ENCODE measurements at places on chromosomes 11 and 22.
A peak's percentile ranks its signal among the peaks of the same experiment; 100 is the strongest.

DNA sequence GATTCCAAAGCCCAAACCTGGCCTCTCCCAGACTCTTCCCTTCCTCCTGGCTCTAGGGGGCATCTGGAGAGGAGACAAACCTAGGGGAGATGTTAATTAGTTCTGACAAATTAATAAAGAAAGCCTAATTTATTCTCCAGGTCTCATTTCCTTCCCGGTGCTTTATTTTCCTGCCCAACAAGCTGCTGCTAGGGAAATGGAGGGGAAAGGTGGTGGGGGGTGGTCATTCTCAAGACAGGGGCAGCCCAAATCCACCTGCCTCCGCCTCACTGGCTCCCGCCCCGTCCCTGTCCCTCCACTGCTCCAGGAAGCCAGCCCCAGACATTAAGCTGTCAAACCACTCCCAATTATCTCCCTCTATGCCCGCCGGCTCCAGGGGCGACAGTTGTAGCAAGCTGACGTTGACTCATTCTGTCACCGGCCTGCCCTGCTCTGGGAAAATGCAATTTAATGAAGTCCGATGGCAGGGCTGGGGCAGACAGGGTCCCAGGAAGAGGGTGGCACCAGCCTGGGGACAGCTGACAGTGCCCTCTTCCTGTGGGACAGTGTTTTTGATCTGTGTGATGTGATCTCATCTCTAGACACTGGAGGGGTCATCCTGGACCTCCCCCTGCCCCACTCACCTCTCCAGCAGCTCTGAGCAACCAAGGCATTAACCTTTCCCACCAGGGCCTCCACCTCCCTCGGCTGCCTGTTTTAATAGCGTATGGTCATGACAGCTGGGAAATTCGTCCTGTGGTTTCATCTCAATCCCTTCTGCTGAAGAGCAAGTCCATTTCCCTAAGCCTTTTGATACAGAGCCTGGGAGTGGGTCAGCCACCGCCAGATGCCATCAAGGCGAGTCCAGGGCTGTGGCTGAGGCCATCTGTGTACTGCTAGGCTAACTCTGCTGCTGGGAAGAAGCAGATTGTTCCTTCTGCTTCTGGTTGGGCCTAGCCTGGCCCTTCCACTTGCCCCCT lies 27.1 kb downstream of the NECTIN1 start:
- DNase-seq, result peak; percentile 30

DNA sequence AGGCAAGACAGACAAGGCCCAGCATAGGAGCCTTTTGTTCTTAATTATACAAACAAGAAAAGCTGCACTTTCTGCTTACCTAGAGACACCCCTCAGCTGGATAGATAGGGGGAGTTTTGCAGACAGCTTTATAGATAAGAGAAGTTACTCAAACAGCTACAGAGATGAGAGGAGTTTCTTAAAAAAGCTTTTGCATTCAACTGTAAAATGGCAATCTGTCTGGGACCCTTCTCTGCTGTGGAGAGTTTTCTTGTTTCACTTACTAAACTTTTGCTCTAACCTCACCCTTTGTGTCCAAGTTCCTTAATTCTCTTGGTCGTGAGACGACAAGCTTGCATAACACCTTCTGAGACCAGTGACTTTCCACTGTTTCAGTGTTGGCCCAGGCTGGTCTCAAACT lies 103.8 kb upstream of the CHORDC1 start:
- no peak for DNase-seq

- DNase-seq, result peak; percentile 95
These were observed 35.0 kb downstream of the GRIK4 start for GRCh38 chr11:120546312-120547205.

DNA sequence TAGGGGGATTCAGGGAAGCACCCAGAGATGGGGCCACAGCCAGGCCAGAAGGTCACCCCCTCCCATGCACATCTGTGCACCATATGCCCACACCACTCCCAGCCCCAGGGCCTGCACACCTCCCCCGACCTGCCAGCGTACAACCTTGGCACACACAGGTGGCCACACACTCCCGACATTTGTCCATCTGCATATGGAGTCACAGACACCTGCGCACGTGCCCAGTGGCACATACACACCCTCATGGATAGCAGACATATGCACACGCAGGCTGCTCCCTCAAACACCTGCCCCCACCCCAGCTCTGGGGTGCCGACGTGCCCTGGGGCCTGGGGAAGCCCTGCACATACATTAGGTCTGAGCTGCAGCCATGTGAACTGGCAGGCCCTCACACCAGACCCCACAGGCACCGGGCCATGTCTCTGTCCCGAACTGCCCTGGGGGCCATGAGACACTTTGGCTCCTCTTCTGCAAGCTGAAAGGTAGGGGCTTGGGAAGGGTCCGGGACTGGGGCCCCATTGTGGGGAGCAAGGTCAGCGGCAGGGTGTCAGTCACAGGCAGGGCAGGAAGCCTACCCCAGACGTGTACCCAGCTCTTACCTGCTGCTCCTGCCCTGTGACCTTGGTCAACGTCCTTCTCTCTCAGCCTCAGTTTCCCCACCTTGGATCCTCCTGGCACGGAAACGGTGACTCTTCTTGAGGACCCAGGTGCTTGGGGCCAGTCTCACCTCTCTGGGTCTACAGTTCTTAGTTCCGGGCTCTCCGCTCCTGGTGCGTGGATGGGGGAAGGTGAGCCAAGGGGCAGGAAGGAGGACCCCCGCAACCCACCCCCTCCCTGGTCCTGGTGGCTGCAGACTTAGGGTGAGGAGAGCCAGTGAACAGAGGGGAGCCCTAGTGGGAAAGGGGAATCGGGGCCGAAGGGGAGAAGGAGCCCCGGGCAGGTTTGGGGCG lies 579 bp upstream of the CABP7 start:
- DNase-seq, result no peak

GRCh38 chr11:75158696-75159150 lies 7.8 kb downstream of the SLCO2B1 start:
- DNase-seq, result no peak

- no peak for DNase-seq
These were observed 5.0 kb downstream of the PDGFB start for GRCh38 chr22:39239561-39240423.

- DNase-seq, result peak; percentile 85
These were observed 10.2 kb upstream of the LDHA start for GRCh38 chr11:18384157-18384641.

GRCh38 chr11:117824571-117825537 lies at the start of gene FXYD2:
TSS of gene FXYD2 (minus strand) at chr11:117824744. CDS start at chr11:117824678, 66 bp downstream.
- DNase-seq, result no peak

- DNase-seq, result no peak
These were observed 8.1 kb upstream of the SART1 start for GRCh38 chr11:65953471-65953870.

GRCh38 chr22:49040111-49040510 lies 787.6 kb downstream of the BRD1 start:
- no peak for DNase-seq

GRCh38 chr22:45865561-45866125 lies 111.3 kb downstream of the WNT7B start:
- no peak for DNase-seq

GRCh38 chr22:46984751-46985506 lies 222.5 kb downstream of the TBC1D22A start:
- DNase-seq, result peak; percentile 72

- DNase-seq, result no peak
These were observed 8.9 kb downstream of the IMMP1L start for GRCh38 chr11:31500560-31500959.

DNA sequence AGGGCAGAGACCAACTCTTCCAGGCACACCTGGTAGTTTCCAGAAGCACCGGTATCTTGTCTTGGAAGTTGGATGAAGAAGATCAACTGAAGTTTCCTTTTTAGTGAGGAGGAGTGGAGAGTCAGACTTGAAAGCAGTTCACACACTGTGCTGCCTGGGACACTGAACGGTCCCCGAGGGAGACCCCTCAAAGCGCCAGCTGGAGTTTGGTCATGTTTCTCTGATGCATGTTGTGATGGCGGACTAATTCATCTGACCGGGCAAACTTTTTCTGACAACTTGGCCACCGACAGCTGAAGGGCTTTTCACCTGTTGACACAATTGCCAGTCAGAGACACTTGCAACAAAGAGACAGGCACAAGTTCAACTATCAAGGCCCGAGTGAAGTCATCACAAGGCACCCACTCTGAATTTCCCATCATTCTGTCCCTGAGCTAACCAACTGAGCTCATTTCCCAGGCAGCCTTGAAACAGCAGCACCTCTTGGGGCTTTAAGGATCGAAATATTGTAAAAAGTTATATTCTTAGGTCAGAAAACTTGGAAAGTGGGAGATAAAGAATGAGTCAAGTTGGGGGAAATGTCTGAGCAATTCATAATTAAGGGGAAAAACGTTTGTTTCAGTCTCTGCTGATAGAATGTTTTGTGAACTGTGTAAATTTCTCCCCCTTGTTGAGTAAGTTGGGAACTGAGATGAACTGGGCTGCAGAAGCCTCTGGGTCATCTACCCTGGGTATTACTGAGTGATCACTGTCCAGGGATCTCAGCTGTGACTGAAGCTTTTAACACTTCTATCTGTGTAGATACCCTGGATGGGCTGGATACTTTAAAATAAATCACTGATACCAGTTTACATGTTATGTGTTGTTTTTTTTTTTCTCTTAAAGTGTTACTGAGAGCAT lies 46.2 kb downstream of the WT1 start:
- no peak for DNase-seq

GRCh38 chr22:36111316-36111715 lies 49.2 kb downstream of the APOL3 start:
- no peak for DNase-seq

DNA sequence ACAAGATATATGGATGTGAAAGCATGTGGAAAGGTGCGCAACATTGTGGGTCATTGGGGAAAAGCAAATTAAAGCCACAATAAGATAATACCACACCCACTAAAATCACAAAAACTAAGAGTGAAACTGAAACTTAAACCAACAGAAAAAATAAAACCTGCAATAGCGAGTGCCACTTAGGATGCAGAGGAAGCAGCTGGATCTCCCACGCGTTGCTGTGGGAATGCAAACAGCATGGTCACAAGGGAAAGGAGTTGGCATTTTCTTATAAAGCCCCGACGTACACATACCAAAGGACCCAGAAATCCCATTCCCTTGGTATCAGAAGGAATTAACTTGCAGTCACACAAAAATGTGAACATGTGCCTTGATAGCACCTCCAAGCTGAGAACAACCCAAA lies 712.0 kb downstream of the TBC1D22A start:
- DNase-seq, result no peak

DNA sequence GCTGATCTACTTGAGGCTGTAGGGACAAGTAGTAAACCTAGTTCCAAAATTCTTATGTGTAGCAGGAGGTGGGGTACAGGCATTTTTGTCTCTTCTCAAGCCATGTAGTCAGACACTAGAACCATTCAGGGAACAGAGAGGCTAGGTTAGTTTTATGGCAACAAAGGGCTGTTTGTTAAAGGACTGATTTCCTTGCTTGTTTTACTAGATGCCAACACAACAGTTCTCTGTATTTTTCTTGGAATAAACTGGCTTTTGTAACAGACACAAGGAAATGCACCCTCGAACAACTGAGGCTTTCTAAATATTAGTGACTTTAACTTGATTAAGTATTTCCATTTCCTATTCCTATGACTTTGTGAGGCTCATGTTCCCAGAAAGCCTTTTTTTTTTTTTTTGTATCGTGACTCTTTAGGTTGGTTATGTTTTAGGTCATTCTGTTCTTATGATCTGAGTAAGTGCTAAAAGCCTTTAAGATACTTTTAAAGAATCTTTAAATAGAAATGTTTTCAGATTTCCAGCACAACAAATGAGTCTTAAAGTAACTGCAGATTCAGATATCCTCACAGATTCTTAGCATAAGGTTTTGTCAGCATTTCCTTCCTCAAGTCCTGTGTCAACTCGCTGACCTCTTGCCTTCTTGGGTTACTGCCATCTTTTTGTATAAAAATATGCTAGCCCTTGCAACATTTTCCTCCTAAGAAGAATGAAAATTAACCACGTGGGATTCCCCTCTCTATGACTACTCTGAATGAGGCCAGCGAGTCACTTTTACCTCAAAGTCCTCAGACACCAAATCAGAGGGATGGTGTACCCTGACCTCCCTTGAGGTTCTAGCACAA lies 92.5 kb downstream of the CCDC83 start:
- peak; percentile 79 for DNase-seq

DNA sequence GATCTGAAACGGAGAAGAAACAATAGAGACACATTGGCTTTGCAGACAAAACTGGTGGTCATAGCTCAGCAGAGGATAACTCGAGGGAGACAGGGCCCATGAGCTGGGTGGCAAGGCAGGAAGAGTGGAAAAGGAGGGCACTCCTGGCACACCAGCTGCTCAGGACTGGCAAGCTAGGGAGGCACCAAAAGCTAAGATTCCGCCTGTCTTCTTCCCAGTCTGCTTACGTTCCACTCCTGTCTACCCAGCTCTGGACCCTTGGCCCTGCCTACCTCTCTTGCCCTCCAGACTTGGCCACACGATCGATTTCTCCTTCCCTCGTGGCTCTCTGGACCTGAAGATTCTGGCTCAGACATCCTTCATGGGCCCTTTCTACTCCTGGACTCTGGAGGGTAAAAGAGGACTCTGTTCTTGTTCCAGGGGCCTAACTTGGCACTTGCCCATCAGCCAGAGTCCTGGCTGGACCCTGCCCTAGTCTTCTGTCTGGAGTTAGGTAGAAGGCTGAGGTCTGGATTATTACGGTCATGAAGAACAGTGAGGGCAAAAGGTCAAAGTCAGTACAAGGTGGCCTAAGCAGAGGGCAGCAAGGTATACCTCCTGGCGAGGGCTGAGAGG lies 115.2 kb upstream of the PITPNB start:
- DNase-seq, result no peak

- peak; percentile 95 for DNase-seq
These were observed 39.7 kb downstream of the ME3 start for GRCh38 chr11:86632499-86633269.

DNA sequence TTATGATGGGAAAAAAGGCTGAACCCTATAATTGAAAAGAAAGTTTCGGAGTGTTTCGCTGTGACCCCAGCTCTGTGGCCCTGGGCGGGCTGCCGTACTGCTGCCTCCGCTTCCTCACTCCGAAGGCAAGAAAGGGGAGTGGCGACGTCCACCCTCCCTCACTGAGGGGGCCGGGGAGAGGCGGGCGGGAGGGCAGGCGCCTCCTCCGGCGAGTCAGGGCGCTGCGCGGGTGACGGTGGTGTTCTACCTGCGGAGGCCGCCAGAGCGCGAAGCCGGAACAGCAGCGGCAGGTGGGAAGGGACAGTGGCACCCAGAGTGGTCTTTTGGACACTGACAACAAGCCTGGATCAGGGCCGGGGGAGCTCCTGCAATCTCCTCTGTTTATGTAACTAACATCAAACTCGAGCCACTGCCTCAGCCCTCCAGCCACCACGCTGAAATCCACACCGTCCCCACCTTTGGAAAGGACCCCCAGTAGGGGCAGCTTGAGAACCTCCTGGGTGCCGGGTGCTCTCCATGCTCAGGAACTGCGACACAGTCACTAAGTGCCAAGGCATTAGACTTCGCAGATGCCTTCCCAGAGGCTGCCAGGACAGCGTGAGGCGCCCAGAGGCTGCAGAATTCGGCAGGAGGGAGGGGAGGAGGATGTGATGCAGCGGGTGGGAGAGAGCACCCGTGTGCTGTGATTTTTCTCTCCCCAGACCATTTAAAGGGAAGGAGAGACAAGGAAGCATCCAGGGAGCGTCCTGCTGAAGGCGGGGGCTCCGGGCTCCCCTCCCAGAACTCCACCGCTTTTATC lies 25.5 kb downstream of the BID start:
- no peak for DNase-seq
